ENCODE measurements at places on chromosomes 12 and 14.

DNA sequence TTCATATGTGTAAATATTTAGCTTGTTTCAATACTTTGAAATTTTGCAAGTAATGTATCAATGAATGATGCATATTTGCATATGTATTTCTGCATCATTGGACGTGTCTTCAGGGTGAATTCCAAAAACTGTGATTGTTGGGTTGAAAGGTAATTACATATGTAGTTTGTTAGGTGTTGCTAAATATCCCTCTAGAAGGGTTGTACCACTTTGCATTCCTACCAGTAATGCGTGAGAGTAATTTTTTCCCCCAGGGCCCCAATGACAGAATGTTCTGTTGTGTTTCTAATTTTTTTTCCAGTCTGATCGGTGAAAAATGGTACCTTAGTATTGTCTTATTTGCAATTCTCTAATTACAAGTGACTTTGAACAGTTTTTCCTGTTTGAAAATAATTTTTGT lies 408.9 kb downstream of the NAV3 start:
- DNase-seq: no peak

DNA sequence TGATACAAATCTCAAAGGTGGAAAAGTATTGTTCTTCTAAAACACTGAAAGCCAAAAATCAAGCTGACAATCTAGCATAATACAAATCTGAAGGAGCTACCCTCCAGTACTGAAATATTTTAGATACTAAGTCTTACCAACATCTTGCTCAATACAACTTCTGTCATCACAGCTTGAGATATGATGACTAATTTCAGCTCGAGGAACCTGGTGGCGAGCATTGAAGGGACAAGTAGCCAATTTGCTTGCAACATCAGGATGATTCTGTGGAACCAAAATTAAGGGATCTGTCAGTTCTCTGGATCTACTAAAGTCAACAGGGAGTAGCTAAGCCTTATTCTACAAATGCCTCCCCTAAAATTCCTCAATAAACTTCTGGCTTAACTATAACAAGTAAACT lies 10.4 kb downstream of the GTSF1 start:
- peak; percentile 18 for DNase-seq

DNA sequence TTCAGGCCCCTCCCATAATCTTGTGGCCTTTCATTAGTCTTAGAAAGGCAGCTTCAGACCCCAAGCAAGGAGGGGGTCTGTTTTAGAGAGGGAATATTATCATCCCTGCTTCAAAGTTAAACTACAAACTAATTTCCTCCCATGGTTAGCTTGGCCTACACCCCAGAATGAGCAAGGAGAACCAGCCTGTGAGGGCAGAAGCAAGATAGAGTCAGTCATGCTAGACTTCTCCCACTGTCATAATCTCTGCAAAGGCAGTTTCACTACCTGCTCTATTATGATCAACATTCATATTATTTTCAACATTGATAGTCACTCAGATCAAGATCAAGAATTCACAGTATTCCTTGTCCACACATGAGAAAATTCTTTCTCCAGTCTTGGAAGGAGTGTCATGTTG lies 105.1 kb downstream of the GXYLT1 start:
- DNase-seq: no peak

DNA sequence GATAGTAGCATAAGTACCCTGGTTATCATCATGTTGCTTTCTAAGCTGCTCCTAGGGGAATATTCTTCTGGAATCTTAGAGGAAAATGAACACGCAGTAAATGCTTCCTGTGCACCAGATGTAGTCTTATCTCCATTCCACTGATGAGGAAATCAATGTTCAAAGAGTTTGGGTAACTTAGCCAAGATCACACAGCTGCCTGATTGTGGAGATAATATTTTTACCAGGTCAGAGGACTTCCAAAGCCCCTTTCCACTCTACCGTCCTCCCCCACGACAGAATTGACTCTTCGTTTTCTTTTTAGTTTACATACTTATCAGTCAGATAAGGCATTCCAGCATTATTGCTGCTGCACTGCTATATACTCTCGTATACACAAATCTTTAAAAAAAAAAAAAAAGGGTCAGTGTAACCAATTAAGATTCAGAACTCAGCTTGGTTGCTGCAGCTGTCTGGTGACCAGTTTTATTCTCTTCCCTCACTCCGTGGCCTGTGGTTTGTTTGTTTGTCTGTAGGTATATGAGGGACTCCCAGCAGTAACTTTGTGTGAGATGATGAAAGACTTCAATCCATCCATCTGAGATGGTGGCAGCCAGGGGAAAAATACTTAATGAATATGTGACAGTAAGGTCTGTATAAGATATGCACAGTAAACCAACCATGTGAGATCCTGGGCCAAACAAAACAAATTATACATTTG lies 110.5 kb downstream of the TGFB3 start:
- no peak for DNase-seq

- no peak for DNase-seq
These were observed 90.5 kb downstream of the RFLNA start for GRCh38 chr12:124385219-124385969.

Measured in brain pericyte (primary cell).